Activated CD4-positive, alpha-beta T cell treated with anti-CD3 and anti-CD28 coated beads, Interleukin-2, amount 10 ng/mL, durations not matched to agents 24 days and 14 days (primary cell): ENCODE measurements at places on chromosomes 16 and 17.

DNA sequence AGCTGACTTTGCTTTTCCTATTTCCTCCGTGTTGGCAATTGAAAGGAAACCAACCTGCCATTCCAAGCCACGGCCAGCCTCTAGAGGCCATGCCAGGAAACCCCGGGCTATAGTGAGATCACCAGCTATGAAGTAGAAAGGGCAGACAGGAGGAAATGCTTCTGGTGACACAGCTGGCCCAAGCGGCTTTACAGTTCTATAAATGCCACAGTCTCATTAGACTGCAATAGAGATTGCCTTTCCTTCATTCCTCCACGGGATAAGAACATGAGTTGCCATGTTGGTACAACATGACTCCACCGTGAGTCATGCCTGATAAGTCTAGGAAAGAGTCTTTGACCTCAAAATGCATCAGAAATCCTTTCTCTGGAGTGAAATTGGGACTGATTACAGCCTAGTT lies 384.9 kb downstream of the GRIN2A start:
- DNase-seq, result no peak

GRCh38 chr17:68498479-68499326 lies 13.5 kb upstream of the PRKAR1A start:
- no peak for DNase-seq

DNA sequence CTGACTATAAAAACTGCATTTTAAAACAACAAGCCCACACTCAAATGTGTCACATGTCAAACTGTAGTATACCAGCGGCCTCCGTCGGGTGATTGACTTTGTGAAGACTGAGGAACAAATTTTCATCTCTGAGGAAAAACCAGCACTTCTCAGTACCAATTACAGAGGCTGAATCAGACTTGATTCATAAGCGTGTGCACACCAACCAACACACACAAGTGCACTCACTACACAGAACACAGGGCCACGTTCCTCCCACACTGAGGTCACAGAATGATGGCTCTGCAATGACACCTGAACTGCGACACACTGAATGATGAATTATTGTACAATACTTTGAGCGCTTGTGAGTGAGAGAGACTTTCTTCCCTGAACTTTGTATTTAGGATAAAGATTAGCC lies 29.6 kb downstream of the XPO6 start:
- peak; percentile 75 for DNase-seq

- DNase-seq, result no peak
These were observed 11.6 kb upstream of the CES3 start for GRCh38 chr16:66949472-66949871.

- DNase-seq, result peak; percentile 72
These were observed 2.5 kb downstream of the EIF1 start for GRCh38 chr17:41691031-41691777.

GRCh38 chr17:48878920-48879898 lies 13.4 kb upstream of the ATP5MC1 start:
- DNase-seq, result peak; percentile 89

DNA sequence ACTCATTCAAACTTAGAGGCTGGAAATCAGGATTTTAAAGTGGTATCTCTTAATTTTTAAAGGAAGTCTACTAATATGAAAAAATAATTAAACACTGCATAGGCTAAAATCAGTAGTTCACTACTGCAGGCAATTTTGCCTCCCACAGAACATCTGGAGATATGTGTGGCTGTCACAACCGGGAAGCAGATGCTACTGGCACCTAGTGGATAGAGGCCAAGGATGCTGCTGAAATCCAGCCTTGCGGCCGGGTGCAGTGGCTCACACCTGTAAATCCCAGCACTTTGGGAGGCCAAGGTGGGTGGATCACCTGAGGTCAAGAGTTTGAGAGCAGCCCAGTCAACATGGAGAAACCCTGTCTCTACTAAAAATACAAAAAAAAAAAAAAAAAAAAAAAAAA lies 473.9 kb downstream of the XYLT1 start:
- no peak for DNase-seq

DNA sequence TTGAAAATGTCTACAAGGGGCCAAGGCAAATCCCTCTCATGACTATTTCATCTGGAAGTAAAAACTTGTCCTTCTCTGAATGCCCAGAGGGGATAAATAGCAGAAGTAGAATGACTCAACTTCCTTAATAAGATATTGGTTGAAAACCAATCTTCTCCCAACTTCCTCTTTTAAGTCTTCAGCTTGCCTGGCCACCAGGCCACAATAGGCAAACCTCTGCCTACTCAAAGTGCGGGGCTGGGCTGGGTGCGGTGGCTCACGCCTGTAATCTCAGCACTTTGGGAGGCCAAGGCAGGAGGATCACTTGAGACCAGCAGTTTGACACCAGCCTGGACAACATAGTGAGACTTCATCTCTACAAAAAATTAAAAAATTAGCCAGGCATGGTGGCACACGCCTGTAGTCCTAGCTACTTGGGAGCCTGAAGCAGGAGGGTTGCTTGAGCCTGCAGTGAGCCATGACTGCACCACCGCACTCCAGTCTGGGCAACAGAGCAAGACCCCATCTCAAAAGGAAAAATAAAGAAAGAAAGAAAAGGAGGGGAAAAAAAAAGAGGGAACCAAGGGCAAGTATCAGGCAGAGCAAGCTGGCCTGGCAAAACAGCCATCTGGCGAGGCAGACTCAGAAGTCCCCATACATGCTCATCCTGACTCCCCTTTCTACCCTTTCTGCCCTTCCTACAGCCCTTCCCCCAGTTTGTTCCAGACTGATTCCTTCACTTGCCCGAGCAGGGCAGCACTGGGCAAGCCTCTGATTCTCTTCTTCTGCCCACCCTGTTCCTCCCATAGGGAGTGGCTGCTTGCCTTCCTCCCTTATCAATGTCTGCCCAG lies 20.6 kb downstream of the MAP3K14 start:
- DNase-seq, result no peak

DNA sequence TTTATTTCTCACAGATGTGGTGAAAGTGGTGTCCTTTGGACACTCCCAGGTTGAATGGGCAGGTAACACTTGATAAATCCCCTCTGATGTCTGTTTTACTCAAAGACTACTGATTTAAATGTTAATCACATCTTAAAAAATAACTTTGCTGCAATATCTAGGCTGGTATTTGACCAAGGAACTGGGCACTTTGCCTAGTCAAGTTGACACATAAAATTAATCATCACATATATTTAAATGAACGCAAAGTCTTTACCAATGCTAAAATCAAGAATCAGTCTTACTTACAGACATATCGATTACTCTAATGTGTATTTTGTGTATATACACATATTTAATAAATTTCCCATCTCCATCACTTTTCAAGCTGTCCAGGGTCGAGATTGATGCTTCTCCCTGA lies 7.0 kb downstream of the MT2A start:
- DNase-seq, result no peak

- DNase-seq, result no peak
These were observed 24.9 kb downstream of the TPSG1 start for GRCh38 chr16:1200014-1200627.

DNA sequence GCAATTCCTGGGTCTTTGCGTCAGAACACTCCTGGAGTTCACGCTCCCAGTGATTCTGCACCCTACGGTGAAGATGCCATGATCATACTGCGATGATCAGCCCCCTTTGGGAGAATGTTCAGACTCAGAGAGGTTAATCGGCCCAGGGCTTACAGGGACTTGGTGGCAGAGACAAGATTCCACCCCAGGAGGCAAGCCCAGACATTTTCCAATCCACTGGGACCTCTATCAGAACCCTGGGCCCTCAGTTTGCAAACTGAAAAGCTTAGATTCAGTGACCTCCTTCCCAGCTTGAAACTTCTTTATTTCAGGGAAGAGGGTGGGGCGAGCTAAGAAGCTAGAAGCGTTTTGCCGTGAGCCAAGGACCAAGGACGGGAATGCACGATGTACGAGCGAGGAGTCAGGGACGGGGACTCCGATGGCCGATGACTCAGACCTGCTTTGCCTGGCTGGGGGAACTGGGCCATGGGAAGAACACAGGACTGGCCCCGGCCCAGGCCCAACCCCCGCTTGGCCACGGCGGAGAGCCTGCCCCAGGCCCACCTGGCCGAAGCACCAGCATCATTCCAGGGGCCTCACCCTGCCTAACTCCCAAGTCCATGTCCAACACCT lies 34.7 kb downstream of the SOCS3 start:
- DNase-seq, result no peak

DNA sequence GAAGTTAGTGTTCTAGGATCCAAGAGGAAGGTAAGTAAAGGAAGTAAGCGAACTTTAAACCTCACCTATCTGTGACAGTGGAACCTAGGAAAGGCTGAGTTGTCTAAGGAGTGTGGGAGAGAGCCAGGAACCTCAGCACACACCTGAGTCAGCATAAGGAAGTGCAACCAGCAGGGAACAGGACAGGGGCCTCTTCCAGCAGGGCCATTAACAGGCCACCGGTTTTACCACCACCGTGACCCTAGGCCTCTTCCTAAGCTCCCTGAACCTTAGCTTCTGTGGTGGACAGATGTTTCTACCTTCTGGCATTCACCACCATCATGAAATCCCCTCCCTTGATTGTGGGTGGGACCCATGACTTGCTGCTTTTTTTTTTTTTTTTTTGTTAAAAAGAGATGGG lies 26.7 kb upstream of the GPATCH8 start:
- DNase-seq, result no peak

GRCh38 chr17:44287651-44288050 lies 19.7 kb upstream of the SLC4A1 start:
- no peak for DNase-seq

GRCh38 chr17:30926516-30926915 lies 4.8 kb downstream of the ADAP2 start:
- no peak for DNase-seq

GRCh38 chr16:9330095-9330494 lies 238.7 kb downstream of the HAPSTR1 start:
- DNase-seq, result no peak

DNA sequence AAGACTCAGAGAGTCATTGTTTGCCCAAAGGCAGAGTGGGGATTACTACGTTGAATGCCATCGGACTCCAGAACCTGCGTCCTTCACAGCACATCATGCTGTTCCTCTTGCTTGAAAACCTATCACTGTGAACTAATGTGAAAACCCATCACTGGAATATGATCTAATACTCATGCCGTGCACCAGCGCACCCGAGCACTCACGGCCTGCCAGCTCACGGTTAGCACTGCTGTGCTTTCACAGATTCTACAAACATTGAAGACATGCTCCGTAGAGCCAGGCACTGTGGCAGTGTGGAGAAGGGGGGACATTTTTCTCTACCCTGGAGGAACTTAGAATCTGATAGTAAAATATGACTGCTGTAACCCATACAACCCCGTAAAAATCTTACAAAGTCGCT lies 350.4 kb downstream of the C16orf95 start:
- DNase-seq, result no peak

- DNase-seq, result no peak
These were observed 151.8 kb downstream of the PITPNC1 start for GRCh38 chr17:67528751-67529436.

DNA sequence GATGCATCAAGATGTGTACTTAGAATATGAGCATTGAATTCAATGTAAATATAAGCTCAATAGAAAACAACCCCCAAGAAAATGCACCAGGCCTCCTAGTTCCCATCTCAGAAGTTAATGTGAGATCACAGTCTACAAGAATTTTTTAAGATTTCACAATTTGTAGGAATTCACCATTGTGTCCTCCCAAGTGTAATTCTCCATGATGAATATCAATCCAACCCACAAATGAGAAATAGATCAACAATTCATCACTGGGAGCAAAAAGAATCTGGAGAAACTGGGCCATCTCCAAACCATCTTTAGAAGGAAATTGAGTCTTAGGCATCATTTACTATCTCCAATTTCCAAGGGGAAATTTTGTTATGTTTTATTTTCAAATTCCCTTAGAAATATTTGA lies 310.5 kb upstream of the GOT2 start:
- DNase-seq, result no peak

DNA sequence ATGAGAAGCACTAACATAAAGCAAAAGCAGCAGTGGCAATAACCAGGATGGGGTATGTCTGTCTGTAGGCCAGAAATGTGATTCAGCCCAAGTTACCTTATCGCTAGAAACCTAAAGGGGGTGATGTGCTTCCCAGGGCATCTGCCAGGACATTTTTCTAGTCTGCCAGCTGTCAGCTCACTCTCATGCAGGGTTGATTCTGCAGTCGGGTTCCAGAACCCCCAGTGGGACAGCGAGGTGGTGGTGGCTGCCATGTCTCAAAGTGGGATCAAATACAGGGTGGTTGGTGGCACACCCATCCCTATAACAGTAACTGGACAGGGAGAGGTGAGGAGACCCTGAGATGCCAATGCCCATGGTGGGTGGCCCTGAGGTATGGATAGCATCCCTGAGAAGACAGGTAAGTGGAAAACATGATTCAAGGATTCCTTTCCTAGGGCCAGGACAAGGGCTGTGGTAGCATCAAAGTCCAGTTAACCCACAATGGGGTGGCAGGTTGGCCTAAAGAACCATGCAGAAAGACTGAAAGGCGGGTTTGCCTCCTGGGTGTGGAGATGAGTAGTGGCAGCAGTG lies 84.3 kb downstream of the TNFRSF13B start:
- DNase-seq, result no peak

- no peak for DNase-seq
These were observed 1.7 kb downstream of the MYH11 start for GRCh38 chr16:15854906-15855703.

DNA sequence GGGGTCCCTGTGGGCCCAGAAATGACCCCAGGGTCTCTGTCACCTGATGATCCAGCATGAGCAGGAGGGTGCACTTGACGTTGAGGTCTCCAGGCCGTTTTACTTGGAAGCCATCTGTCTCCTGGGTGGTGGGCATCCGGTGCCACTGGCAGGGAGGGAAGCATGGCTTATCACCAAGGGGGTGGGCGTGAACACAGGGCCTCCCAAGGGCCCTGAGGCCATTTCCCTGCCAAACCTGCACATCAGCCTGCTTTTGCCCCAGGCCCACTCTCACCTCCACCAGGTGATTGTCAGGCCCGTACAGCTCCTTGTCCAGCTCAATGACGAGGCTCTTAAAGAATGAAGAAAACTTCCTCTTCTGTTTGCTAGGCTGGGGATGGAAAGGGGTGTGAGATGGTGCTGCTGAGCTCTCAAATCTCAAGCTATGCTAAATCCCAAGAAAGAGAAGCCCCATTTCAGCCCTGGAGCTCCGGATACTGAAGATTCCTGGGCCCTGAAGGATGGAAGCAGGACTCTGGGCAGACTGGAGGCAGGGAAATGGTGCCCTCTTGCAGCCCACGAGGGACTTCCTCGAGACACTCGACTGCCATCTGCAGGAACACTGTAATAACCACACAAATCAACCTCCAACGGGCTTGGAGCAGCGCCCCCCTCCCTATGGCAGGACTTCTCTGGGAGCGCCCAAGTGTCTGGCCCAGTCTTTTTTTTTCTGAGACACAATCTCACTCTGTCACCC lies 7.1 kb upstream of the FTSJ3 start:
- DNase-seq, result peak; percentile 90

DNA sequence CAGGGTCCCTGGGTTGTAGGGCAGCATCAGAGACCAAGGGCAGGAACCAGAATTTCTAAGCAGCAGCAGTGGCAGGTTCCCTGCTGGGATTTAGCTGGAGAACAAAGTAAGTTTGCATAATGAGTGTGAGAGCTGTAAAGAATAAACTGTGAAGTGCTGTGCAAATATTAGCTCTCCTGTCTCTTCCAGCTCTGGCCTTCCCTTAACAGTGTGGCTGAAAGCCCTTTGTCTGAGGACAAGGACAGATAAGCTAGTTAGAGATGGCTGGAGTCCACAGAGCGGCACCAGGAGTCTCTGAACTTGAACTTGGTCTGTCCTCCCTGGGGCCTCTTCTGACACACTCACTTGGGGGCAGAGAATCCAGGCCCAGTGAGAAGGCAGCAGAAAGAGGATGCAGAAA lies 98.2 kb upstream of the WSCD1 start:
- no peak for DNase-seq
